ENCODE measurements at places on chromosomes 1 and 21.

GRCh38 chr1:210301615-210302000 is 27.1 kb upstream of the HHAT start:
- no peak for DNase-seq

GRCh38 chr1:176096015-176096414 is 111.1 kb downstream of the COP1 start:
- no peak for DNase-seq

DNA sequence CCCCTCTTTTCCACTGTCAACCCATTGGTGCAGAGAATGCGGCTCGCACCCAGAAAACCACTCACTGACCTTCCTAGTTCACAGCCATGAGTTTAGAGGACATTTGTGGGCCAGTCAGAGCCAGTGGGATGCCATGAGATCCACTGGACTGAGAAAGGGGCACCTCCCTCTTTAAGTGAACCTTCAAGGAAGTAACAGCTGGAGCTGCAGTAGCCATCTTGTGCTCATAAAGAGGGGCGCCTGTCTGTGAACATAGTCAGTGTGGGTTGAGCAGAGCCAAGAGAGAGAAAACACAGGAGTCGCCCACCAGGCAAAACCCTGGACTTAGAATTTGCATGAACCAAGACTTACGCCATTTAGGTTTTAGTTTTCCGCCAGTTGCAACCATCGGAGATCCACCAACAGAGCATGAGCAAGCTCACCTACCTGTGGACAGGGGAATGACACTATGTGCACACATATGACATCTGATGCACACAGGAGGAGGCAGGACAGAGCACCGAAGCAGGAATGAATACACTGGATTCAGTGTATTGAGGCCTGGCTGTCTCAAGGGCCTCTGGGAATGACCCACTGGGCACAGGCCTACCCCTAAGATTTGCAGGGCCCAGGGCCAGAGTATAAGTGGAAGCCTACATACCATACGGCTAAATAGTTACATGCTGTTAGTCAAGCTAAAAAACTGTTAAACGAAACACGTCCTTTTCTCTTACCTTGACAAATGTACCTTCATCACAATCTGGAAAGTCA is 151.6 kb downstream of the GRIK3 start:
- DNase-seq: no peak

- no peak for DNase-seq
Measured at GRCh38 chr1:112393631-112393974, 2.4 kb upstream of the CTTNBP2NL start.

DNA sequence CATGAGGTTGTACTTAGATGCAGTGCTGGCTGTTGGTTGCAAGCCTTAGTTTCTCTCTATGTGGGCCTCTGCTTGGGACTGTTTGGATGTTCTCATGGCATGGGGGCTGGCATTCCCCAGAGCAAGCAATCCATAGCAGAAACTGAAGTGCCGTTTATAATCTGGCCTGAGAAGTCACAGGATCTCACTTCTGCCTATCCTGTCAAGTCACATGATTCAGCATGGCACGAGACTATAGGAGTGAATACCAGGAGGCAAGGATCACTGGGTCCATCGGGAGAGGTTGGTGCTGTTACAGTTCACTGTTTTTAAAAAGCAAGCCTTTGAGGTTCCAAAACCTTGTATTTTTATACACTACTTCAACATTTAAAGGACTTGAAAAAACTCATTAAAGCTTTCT is 16.7 kb downstream of the COLGALT2 start:
- no peak for DNase-seq

GRCh38 chr1:193549081-193549480 is 362.7 kb upstream of the B3GALT2 start:
- DNase-seq: no peak

GRCh38 chr21:32112195-32112594 is 166.7 kb downstream of the MIS18A start:
- no peak for DNase-seq

DNA sequence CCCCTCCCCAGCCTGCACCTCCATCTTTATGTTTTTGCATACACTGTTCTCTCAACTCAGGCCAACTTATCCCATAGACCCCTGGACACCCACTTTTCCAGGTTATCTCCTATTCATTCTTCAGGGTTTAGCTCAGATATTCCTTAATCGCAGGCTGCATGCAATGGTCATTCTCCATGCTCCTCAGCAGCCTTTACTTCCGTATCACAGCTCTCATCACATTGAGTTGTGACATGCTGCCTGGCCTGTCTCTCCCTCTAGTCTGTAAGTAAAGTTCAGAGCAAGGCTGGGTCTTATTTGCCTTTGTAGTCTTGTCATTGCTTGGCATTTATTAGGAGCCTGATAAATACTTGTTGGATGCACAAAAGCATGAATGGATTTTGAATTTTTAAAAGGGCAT is 6.9 kb downstream of the DNAJC6 start:
- DNase-seq: no peak

- DNase-seq: no peak
Measured at GRCh38 chr1:80248886-80249285, 1242.4 kb upstream of the ADGRL4 start.

- no peak for DNase-seq
Measured at GRCh38 chr1:167090314-167090942, at the start of gene GPA33. Gene GPA33 (minus strand): TSS chr1:167090377. CDS start chr1:167090287, 90 bp downstream.

- DNase-seq: no peak
Measured at GRCh38 chr21:32186804-32187203, 92.0 kb downstream of the MIS18A start.

DNA sequence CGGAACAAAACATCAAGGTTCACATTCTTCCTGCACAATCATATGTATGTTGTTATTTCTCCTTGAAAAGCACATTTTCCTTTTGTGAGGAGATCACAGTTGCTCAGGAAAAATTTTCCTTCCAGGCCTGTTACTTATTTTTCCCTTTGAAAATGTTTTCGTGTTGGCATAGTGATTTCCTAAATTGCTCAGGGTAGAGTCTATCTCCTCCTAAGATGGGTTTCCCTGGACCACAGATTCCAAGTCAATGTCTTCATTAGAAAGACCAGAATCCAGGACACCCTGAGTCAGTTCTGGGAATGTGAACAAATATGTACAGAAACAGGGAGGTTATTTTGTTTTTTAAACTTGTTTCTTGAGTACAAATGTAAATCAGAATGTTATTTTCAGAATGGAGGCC is 94.3 kb upstream of the C1orf105 start:
- no peak for DNase-seq

GRCh38 chr1:199054694-199055093 is 415.9 kb downstream of the PTPRC start:
- no peak for DNase-seq

DNA sequence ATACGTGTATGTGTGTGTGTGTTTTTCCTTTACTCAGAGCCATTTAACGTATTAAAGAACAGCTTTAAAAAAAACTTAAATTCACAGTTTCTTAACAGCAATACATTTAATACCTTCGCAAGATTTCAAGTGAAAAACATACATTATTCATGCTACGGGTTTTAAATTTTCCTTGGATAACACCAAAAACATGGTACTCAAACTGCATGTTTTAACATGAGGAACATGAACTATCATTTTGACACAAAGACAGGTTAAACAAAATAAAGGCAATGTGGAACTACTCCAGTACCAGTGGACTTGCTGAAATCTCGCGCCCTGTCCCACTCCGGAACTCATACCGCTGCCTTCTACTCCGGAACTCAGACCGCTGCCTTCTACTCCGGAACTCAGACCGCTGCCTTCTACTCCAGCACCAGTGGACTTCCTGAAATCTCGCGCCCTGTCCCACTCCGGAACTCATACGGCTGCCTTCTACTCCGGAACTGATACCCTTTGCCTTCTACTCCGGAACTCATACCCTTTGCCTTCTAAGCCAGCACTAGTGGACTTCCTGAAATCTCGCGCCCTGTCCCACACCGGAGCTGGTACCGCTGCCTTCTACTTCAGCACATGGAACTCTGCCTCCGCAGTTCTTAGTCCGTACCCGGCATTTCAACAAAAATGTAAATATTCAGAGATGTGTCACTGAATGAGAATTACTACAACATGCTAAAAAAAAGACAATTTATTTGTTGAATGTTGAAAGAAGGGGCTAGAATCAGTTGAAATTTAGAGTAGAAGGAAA is 148.6 kb downstream of the NCAM2 start:
- DNase-seq: no peak

GRCh38 chr1:155729031-155729898 is 40.4 kb downstream of the DAP3 start:
- no peak for DNase-seq

GRCh38 chr1:211257826-211258225 is 1.3 kb upstream of the RCOR3 start:
- DNase-seq: no peak

DNA sequence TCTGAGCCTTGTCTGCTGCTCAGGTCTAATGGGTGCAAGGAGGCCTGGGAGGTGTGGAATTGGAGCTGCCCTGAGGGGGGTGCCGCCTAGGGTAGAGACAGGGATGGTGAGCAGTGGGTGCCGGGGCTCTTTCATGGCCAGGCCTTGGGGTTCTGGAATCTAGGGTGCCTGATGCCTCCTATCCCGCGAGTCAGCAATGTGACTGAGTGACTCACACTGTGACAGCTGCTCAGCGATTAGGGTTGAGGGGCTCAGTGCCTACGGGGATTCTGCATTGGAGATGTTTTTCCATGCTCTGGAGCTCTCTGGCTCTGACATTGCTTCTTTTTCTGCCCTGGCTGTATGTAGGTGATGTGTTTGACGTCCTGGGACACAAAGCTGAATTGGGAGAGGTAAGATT is 16.8 kb downstream of the ATP8B2 start:
- peak; percentile 45 for DNase-seq

- no peak for DNase-seq
Measured at GRCh38 chr1:25610822-25611630, 5.6 kb upstream of the MAN1C1 start.

DNA sequence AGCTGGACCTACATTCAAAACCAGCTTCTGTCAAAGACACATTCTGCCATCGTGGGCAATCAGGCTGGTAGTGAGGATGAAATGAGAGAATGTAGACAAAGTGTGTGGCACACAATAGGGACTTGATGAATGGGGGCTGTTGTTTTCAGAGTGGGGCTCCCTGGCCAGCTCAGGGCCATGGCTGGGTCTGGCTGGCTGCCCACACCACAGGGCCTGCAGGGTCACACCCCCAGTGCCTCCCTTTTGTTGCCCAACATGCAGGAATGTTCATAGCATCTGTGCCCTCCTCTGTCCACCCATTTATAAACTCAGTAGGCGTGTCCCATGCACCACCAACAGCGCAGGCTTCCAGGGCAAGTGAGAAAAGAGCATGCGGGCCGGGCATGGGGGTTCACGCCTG is 20.8 kb upstream of the ECE1 start:
- DNase-seq: no peak

GRCh38 chr1:182778862-182779261 is 10.7 kb upstream of the NPL start:
- DNase-seq: no peak

DNA sequence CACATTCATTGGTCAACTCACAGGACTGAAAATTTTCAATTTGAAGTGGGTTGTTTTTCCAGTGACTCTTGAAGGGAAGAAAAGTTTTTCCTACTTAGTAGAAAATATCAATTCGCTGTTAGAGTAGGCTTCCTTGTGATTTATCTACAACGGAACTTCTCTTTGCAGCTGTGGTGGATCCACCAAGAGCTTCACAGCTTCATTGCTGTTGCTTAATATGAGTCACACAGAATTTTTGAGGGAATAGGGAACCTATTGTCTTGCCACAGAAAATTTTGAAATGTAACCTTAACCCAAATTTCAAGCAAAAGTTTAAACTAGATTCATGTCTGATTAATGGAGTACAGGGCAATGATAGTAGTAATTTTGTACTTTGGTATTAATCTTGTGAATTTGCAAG is 58.4 kb upstream of the IFI44L start:
- DNase-seq: no peak

GRCh38 chr1:100752791-100753190 is 33.2 kb downstream of the VCAM1 start:
- no peak for DNase-seq

- DNase-seq: no peak
Measured at GRCh38 chr21:31011412-31011811, 26.9 kb downstream of the KRTAP19-8 start.

DNA sequence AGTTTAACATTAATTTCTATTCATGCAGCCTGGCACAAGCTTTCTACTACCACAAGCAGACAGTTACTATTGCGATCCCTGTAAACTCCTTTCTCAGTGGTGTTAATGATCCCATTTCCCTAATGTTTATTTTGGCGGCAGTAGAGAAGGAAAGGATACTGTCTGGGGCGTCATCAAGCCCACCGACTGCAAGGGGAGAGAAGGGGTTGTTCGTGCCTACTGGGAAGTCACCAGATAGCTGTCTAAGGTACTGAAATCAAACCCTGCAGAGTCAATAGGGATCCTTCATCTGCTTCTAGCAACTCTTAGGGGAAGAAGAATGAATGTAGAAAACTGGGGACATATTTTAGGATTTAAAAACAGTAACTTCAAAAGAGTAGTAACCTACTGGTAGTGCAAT is 95.2 kb upstream of the ADAR start:
- no peak for DNase-seq

- no peak for DNase-seq
Measured at GRCh38 chr1:18015719-18016118, 91.9 kb upstream of the IGSF21 start.

DNA sequence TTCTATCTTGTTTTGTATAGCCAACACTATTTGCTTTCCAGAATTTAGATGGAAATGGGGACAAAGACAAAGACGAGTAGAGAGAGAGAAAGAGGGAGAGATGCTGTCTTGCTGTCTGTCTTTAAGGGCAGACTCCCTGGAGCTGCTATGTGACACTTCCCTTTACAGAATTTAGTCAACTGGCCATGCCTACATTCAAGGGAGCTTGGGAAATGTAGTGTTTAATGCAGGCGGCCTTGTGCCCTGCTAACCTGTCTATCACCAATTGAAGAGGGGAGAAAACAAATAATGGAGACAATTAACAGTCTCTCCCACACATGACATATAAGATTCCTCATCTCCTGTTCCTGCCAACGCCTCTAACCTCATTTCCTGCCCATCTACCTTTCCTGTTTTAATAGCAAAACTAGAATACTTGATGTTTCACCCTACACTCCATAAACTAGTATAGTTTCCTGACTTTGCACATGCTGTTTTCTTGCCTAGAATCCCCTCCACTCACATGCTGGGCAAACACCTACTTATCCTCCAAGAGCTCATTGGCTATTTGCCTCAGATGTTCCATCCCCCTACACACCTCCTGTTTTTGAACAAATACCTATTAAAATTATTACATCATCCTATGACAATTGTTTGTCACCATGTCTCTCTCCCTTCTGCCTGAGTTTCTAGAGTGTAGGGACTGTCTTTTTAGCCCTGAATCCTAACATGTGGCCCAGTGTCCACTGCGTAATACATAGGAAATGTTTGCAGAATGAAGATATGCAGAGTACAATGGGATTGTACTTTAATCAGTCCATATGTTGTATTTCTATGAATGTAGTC is 117.2 kb downstream of the SLC25A24 start:
- no peak for DNase-seq

All from stimulated activated CD8-positive, alpha-beta memory T cell treated with anti-CD3 and anti-CD28 coated beads, Interleukin-4, amount 100 ng/mL, for 48 hours (primary cell).